ENCODE measurements at places on chromosomes 16 and 17.

DNA sequence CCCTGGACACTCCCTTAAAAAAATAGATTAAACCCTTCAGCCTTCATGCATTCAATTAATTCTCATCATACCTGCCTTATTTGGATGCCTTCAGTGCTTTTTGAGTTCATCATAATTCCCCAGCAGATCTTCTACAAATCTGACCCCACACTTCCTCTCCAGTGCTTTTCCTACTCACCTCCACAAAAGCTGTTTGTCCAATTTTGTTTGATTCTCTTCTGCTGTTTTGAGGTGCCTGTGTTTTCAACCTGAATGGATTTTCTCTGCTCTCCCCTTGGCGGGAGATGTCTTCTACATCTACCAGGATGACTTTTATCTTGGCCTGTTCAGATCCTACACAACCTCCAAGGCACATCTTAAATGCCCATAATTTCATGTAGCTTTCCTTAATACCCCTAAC, 112.7 kb downstream of the TOX3 start:
- no peak for DNase-seq

- no peak for DNase-seq
These were observed 80.7 kb downstream of the RAB11FIP4 start for GRCh38 chr17:31472137-31472536.

- DNase-seq, result no peak
These were observed 128.8 kb downstream of the FOXL1 start for GRCh38 chr16:86707171-86707570.

- DNase-seq, result peak; percentile 70
These were observed 16.2 kb upstream of the HAS3 start for GRCh38 chr16:69089091-69089910.

GRCh38 chr16:77789085-77790008, 983 bp downstream of the VAT1L start:
- no peak for DNase-seq

DNA sequence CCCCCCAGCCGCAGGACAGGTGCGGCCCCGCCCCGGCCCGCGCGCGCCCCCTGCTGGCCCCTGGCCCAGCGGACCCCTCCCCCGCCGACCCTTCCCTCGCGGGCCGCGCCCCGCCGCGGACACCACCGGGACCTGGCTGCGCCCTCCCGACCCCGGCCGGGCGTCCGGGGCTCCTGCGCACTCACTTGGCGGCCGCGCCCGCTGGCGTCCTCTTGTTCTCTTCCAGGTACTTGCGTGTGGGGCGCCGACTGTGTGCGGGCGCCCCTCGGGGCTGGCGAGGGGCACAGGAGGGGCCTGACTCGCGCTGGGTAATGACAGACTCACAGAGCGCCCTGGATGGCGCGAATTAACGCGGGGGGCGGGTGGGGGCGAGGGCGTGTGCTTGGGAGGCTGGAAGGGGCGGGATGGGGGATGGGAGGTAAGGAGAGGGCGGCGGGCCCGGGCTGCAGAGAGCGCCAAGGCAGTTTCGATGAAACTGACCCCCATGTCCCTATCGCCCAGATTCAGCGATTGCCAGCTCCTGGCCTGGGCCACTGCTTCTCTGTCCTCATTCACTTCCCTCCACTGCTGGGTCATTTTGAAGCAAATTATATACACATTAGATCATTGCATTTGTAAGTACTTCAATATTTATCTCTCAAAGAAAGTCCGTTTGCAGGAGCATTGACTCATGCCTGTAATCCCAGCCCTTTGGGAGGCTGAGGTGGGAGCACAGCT, 445 bp upstream of the DBNDD1 start:
- DNase-seq, result no peak

DNA sequence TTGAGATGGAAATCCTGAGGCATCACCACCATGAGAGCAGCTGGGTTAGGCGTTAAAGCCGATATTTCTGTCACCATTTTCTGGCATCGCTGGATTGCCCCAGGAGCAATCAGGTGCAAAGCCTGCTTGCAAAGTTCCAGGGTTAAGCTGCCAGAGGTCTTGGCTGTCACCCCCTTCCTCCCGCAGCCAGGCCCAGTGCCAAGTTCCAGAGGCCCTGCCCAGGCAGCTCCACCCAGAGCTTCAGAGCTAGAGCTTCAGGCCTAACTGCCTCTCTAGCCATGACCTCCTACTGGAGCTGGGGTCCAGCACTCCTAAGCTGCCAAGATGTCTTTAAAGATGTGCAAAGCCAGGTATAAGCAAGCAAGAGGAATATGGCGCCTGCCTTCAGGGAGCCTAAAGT, 8.8 kb upstream of the TMEM238L start:
- no peak for DNase-seq

- DNase-seq, result no peak
These were observed 11.6 kb downstream of the DPEP1 start for GRCh38 chr16:89624777-89625761.

- no peak for DNase-seq
These were observed 103.2 kb upstream of the AXIN2 start for GRCh38 chr17:65664696-65665095.

- no peak for DNase-seq
These were observed 41.9 kb upstream of the NSRP1 start for GRCh38 chr17:30074730-30075129.

DNA sequence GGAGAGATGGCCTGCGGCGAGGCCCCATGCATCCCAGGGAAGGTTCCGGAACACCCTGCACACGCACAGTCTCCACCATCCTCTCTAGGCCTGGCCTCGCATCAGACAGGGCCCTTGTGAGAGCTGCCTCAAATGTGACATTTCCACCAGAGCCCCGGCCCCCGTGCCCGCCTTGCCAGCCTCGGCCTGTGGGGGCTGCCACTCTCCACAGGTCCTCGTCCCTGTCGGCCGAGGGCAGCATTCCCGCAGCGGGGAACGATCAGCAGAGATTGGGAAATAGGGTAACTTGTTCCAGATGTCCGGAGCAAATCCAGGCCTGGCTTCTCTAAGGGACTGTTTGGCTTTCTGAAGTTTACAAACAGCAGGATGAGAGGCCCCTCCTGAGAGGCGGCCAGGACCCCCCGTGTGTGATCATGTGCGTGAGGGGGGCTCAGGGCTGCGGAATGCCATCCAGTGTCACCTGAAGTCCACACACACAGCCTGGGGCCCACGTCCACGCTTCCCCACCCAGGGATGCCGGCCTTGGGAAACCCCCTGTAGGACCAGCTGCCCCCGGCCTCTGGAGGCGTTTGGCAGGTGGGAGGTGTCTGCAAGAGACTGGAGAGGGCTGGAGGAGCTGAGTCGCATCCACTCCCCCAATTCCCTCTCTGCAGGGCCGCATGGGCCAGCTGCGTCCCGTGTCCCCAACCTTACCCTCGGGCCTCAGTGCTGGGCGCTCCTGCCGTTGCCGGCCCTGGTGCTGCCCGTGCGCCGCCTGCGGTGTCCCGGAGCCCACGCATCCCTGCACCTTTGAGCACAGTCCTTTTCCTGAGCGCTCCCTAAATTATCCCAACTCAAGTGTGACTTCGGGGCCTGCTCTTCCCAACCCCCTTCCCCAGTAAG, 70.4 kb downstream of the ZDHHC7 start:
- no peak for DNase-seq

DNA sequence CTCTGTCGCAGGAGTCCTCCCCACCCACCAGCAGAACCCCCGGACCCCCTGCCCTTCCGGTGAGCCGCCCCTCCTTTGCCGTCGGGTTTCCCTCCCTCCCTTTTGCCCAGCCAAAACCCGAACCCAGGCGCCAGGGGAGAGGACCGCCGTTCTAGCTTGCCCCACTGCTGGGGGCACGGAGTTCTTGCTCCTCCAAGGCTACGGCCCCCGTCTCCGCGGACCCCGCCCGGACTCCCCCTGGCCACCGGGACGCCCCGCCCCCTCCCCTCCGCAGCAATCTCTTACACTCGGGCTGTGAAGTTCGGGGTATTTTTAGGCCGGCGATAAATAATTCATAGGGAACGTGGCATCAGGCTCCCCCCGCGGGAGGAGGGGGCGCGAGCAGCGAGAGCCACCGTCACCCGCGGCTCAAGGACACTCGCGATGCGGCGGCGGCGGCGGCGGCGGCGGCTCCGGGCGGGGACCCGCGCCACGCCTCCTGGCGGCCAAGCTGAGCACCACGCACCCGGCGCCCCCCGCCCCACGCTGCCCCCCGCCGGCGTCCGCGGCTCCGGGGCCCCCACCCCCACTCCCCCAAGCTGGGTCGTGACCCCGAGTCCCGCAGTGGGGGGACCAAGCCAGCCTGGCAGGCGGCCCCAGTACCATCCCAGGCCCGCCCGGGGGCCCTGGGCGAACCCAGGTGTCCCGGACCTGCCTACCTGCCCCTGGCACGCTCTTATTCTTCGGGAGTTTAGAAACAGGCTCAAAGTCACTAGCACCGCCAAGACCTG, at the start of gene GRIN2C:
Gene GRIN2C (minus strand): TSS at position 427 of the 770 bp plus-strand sequence. CDS start 4,793 bp downstream, outside the sequence.
- no peak for DNase-seq

- DNase-seq, result no peak
These were observed 9.7 kb downstream of the NMT1 start for GRCh38 chr17:45070809-45071208.

- no peak for DNase-seq
These were observed 29.3 kb downstream of the DYNLRB2 start for GRCh38 chr16:80570106-80570478.

DNA sequence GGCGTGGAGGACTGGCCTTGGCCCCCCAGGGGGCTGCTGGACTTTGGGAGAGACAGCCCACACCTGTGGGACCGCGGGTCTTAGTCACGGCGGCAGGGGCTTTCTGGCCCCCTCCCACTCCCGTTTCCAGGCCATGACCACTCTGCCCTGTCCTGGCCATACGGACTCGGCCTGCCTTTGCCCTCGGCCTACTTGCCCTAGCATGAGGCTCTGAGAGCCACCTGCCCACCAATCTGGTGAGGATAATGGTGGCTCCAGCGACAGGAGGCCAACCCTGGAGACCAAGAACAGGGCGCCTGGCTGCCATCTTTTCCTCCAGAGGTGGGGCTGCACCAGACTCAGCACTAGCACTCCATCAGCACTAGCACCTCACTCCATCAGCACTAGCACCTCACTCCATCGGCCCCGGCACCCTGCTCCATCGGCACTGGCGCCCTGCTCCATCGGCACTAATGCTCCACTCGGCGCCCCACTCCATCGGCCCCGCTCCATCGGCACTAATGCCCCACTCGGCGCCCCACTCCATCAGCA, 7.0 kb downstream of the ZNF213 start:
- DNase-seq, result no peak

DNA sequence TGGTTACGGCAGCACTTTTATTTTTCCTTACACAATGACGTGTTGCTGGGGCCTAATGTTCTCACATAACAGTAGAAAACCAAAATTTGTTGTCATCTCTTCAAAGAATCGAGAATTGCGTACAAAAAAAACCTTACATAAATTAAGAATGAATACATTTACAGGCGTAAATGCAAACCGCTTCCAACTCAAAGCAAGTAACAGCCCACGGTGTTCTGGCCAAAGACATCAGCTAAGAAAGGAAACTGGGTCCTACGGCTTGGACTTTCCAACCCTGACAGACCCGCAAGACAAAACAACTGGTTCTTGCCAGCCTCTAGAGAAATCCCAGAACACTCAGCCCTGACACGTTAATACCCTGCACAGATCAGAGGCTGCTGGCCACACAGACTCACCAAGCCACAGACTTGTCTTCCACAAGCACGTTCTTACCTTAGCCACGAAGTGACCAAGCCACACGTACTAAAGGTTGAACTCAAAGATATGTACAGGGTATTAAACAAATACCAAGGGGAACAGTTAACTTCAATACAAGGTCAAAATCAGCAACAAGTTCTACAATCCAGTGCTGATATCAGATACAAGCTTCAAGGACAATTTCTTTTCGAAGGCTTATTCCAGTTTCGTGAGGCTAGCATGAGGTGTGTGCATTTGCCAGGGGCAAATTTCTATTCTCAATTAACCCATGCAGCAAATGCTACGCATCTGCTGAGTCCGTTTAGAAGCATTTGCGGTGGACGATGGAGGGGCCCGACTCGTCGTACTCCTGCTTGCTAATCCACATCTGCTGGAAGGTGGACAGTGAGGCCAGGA, 2.4 kb downstream of the ACTG1 start:
- no peak for DNase-seq

- no peak for DNase-seq
These were observed 20.8 kb downstream of the C17orf67 start for GRCh38 chr17:56812901-56813388.

- no peak for DNase-seq
These were observed 82.2 kb downstream of the CMC2 start for GRCh38 chr16:80924372-80924978.
